ENCODE measurements at places on chromosomes 2 and 18.

DNA sequence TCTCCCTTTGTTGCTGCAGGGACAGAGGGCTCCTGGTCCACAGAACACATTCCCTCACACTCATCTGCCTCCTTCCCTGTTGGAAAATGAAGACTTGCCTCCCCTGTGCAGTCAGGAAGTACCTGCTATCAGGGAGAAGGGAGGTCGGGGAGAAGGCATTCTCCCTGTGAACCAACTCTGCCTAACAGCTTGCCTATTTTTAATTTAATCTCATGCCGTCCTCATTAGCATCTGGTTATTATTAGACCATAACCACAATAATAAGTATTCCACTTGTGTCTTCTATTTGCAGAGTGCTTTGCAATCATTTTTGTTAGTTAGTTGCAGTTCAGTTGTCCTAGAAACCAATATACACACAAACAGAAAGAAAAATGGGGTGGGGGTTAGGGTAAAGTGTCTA, 232.6 kb upstream of the SKOR2 start:
- no peak for DNase-seq

GRCh38 chr2:7891312-7891711, 790.5 kb upstream of the ID2 start:
- no peak for DNase-seq

- peak; percentile 93 for DNase-seq
Measured at GRCh38 chr18:8747440-8747937, 42.1 kb downstream of the MTCL1 start.

DNA sequence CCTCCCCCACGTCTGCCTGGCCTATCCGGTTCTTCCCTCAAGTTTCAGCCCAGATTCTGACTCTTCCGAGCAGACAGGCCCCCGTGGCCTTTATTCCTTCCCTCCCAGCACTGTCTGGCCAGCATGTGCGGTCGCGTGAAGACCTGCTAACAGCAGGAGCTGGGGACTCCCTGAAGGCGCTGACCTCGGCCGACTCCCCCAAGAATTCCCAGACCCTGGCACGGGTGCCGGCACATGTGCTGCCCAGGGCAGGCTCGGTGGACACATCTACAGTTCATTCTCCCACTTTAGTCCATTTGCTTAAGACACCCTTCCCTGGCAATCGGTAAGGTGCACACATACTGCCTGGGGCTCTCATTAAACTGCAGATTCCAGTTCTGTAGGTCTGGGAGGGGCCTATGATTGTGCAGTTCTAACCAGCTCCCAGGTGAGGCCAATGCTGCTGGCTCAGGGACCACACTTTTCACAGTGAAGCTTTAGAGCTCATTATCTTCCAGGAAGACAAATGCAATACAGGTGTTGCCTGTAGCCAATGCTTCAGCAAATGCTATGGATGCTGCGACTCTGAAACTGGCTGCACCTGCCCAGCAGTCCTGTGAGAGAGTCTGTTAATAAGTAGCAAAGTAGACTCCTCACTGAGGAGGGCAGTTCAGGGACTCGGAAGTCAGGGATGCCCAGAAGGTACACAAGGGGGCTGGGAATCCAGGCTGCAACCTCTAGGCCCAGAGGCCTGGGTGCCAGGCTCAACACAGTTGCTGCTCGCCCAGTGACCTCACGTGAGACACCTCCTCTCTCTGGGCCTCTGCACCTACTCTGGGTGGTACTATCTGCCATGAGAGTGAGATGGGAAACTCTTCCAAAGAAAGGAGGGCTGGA, 45.4 kb upstream of the TAF1B start:
- DNase-seq = no peak

- no peak for DNase-seq
Measured at GRCh38 chr2:156666130-156666785, 230.1 kb downstream of the GPD2 start.

GRCh38 chr2:56757884-56758545, 574.2 kb downstream of the CCDC85A start:
- no peak for DNase-seq

DNA sequence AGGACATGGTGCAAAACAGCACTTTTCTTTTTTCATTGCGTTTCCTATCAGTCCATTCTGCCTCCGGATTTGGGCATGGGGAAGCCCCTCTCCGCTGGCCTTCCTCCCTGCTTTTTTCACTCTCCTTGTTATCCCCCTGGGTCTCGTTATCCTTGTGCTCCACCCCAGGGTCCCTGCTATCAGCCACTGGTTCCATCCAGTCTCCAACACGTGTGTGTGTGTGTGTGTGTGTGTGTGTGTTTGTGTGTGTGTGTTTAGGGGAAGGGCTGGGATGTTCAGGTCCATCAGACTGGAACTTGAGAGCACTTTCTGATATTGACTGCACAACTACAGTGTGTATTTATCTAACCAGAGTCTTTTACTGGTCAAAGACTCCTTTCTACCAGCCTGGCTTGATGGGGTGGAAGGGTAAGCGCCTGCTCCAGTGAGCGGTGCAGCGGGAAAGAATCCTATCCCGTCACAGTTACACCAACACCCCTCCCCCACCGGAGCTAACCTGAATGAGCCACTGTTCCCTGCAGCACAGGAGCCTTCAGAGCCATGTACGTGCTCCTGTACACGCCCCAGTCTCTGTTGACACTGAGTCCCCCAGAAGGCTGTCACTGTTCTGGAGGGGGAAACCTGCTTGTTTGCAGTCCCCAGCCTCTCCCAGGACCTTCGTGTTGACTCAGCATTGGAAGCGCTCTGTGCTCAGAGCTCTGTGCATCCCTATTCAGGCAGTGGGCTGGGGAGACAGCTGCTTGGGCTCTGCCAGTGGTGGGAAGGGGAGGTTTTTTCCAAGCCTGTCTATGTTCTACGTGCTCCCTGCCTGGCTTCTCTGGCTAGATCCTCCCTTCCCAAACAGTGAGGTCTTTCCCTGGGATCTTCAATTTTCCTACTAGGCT, 4.6 kb downstream of the INHA start:
- no peak for DNase-seq

DNA sequence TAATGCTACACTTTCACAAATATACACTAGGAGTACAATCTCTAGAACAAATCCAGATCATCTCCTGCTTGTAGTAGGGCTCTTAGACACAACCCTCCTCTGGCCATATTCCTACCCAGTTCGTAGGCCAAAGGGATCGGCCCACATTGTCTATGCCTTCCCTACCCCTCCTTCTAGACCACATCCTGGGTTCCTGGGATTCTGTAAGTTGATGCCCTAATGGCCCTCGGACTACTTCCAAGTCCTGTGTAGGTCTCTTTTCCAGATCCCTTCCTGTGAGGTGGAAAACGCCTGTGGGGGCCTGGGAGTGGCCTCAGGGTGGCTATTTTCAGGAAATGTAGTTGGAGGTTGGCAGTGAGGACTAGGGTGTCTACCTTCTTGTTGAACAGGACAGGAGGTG, 289.7 kb downstream of the ZNF385B start:
- no peak for DNase-seq

DNA sequence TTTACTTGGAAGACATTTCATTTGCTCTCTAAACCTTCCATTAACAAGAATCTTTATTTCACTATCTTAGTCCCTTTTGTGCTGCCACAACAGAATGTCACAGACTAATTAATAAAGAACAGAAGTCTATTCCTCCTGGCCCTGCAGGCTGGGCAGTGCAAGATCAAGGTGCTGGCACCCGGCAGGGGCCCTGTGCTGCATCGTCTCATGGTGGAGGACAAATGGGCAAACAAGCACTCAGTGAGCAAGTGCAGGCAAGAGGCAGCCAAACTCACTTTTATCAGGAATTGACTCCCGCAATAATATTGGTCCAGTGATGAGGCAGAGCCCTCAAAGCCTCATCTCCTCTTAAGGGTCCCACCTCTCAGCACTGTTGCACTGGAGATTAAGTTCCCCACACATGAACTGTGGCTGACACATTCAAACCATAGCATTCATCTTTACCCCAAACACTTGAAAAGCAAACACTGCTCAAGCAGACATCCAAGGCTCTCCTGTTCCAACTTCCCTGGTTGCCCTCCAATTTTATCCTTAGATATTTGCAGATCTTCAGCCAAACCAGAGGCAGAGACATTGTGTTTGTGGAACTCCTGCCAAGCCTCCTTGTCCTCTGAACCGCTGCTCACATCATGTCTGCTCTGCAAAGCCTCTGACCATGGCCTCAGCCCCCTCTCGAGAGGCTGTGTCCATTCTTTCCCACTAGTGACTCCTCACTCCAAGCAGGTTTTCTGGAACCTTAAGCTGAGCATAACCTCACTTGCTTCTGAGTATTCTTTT, 404.4 kb upstream of the SOX11 start:
- no peak for DNase-seq

DNA sequence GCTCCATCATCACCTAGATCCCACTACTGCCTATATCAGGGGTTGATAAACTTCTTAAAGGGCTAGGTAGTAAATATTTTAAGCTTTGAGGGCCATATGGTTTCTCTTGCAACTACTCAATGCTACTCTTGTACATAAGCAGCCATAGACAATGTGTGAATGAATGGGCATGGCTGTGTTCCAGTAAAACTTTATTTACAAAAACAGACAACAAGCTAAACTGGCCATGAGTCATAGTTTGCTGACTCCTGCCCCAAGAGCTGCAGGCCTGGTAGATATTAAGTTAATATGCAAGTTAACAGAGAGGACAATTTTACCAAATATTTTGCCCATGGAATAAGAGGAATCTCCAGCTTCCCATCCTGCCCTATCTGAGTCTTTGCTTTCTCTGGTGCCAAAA, 29.8 kb upstream of the MYO3B start:
- no peak for DNase-seq

DNA sequence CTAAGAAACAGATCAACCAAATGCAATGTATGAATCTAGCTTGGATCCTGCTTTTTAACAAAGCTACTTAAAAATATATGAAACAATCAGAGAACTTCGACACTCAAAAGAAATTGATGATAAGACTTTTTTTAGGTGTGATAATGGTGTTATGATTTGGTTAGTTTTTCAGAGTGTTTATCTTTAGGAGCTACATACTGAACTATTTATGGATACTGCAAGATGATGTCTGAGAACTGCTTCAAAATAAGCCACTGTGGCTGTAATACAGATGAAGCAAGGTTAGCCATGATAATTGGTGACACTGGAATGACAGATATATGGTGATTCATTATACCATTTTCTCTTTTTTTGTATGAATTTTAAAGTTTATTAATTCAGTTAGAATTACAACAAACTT, 14.2 kb downstream of the SLC25A12 start:
- DNase-seq = no peak

GRCh38 chr2:57313678-57314077, 732.9 kb upstream of the VRK2 start:
- DNase-seq = no peak

GRCh38 chr2:13230221-13230620, 513.5 kb downstream of the TRIB2 start:
- DNase-seq = peak; percentile 2

DNA sequence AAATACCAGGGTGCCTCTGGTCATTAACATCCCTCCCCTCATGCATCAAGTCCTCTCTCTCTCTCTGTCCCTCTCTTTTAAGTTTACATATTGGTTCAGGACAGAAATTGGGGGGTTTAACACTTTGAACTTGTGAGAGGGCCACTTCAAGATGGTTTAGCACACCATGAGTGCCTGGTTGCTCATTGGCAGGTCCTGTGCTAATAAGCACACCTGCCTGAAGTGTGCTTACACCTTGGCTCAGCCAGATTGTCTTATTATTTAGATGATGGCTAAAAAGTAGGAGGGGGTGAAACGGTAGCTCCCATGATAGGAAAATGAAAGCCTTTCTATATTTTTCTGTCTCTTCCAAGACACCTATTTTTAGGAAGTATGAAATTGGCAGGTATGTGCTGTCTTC, 205.8 kb downstream of the ARL6IP6 start:
- no peak for DNase-seq

DNA sequence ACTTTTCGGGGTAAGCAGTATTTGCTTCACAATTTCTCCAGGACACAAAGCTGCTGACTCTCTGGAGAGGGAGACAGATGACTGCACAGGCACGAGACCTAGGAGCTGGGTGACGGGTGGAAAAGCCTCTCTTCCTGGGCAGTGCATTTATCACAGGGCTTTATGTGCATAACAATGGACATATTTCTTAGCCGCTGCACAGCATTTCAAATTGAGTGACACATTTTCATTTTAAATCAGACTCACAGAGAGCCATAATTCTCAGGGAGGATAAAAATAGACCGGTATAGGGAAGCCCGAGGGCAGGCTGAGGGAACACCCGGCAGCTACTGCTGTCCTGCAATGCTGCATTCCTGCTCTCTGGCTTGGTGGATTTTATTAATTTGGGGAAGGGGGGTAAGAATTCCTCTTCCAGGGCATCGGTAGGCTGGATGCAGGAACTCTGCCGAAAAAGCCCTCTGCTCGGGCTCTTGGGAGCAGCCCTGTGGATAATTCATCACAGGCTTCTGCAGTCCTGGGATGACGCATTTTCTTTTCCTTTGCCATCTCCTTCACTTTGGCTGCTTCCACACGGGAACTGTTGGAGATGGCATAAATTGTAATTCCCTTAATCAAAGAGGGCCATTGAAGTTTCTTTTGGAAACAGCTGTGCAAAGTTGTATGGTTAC, 108.1 kb upstream of the ACAA2 start:
- no peak for DNase-seq

- DNase-seq = no peak
Measured at GRCh38 chr18:62500966-62501591, 21.7 kb upstream of the ZCCHC2 start.

DNA sequence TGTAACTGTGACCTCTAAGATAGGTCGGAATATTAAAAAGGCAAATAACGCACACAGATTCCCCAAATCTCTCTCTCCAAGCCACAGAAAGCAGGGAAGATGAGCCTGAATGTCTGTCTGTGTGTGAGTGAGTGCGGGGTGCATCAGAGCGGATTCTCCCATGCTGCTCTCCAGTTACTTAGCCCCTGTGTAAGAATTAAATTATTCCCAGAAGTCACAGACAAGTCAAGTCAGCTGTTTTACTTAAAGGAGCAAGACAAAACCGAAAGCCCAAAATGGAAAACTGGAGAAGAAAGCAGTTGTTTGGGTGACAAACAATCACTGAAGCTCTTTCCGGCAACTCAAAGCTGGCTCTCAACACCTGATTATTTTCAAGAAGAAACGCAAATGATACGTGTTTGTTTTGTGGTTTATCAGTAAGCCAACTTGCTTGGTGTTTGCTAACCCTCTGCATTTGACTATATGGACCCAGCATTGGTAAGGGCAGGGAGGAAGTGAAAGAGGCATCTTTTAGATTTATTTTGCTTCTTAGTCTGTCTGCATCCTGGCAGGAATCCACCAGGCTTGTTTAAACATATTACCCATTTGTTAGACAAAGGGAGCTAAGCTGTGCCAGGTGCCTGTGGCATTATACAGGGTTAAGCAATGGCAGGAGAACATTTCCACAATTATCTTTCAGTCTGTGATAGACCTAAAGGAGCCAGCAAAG, 121.5 kb upstream of the CREB1 start:
- DNase-seq = peak; percentile 10
